Ovary (tissue), 10 donors: ENCODE measurements at places on chromosomes 7 and 10.

DNA sequence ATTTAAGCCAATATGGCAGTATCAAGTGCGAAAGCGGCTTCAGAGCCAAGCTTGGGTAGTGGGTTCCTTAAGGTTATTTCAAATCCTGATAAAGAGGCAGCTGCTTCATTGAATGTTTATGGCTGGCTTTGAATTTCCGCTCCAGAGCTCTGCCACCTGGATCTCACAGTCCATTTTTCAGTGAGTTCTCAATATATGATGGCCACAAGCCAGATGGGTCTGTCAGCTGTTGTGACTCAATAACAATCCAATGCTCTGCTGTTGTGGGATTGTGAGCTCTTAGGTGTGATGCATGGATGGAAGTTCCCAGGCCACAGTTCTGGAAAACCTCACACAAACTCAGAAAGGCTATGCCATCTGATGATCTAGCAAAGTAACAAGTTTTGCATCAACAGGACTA, 743.8 kb upstream of the LRRN3 start:
- no peak for DNase-seq

GRCh38 chr7:39623732-39624441, 515 bp downstream of the RALA start:
- DNase-seq: no peak

GRCh38 chr7:80210400-80210799, 75.8 kb downstream of the GNAI1 start:
- no peak for DNase-seq

DNA sequence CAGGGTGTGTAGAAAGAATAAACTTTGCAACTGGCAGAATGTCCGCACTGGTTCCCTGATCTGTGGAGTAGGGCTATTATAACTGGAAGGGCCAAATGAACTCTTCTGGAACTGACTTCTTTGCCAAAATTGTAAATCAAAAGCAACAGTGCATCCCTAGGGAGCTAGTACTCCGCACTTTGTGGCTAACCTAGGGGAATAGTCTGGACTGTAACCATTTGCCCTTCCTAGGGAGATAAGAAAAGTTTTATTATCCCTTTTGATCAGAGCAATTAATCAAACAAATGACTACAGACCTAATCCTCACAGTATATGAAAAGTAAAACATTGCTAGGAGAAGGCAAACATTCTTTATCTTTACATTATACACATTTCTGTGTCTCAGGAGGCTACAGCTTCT, 45.5 kb upstream of the STEAP1B start:
- DNase-seq: no peak

GRCh38 chr7:80362677-80363076, 149.2 kb downstream of the GNAT3 start:
- no peak for DNase-seq

- peak; percentile 46 for DNase-seq
Measured at GRCh38 chr10:77084431-77085144, 553.0 kb downstream of the KCNMA1 start.

DNA sequence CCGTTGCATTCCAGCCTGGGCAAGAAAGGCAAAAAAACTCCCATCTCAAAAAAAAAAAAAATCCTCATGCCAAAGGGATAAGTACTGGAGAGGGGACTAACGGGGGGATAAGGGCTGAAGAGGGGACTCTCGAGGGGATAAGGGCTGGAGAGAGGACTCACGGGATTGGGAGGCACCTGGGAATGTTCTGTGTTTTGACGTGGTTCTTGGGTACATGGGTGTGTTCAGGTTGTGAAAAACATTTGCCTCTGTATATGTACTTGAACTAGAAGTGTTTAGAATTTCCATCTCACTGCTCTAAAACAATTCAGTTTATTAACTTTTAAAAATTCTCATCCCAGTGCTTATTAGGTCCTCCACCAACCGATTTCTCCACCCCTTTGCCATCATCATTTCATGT, 4.5 kb downstream of the FKBP6 start:
- DNase-seq: no peak

GRCh38 chr7:134792968-134793367, 13.5 kb downstream of the CALD1 start:
- no peak for DNase-seq

DNA sequence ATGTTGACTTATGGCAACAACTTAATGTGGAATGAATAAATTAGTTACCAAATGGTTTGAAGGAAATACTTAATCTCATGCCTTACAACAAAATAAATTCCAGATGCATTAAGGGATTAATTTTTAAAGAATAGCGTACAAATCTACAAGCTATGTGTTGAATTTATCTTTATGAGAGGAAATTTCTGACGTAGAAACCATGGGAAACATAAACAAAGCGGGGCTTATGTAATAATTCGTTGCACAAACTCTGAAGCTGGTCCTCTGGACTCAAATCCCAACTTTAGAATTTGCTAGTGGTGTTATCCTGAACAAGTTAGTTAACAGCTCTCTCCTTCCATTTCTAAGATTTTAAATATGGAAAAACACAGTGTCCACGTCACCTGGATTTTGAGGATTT, 137.4 kb upstream of the CALCR start:
- DNase-seq: no peak

DNA sequence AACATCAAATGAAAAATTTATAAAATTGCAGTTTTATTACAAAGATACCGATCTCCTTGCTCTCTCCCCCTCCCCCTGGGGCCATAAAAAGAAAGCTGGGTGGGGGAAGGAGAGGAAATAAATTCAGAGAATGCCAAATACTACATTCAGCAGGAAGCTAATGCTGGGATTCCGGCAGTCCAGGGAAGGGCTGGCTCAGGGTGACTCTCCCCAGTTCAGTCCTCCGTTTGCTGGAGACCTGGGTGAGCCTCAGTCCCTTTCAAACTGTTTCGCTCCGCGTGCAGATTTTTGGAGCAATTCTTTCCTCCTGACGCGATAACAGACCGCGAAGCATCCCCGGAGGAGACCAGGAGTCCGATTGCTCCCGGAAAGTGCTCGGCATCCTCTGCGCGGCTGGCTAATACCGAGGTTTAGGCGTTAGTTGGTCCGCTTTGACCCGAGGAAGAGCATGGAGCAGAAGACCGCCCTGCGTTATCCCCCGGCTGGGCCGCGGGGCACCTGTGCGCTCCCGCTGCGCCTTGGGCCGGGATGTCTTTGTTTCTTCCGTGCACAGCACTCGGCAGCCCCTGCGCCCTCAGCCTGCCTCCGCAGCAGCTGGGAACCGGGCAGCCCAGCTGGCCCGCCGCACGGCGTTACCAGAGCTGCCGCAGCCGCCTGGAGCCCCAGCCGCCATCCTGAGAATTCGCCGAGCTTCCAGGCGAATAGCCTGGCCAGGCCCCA, 3.9 kb upstream of the HOXA2 start:
- no peak for DNase-seq

DNA sequence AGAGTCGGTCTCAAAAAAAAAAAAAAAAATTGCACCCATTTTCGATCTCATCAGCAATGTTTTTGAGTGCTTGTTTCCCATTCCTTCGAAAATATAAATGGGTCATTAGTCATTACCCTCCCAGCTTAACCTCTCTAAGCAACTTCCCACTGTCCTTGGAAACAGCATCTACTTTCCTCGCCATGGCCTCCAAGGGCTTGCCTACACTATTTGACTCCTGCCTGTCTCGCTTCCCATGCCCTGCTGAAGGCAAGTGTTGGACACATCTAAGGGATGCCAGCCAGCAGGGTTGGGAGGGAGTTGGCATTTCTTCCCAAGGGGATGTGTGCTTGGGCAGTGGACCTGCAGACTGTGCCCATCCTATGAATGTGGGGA, 12.7 kb upstream of the RHBDD2 start:
- DNase-seq: no peak

DNA sequence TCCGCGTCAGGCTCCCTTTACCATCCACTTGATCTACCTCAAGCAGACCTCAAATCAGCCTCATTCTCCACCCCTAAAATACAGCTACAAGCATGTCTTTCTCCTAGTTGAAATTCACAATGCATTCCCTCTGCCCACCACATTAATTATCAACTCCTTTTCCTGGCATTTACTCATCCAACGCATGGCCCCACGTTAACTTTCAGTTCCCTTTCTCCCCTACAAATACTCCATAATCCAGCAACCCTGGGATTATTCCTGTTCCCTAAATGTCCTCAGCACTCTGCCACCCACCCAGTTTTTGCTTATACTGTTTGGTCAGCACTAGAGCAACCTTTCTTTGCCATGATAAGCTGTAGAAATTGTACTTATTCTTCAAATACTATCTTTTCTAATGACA, 5.7 kb upstream of the VIM start:
- no peak for DNase-seq

DNA sequence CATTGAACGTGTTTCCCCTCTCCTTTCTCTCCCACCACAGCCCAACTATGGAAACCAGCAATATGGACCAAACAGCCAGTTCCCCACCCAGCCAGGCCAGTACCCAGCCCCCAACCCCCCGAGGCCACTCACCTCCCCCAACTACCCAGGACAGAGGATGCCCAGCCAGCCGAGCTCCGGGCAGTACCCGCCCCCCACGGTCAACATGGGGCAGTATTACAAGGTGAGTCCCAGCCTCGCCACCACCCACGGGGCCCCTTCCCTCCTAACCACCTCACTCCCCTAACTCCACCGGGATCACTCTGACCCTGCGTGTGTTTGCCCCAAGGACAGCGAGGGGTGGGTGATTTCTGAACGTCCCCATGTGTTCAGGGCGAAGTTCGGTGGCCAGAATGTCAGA, 50.8 kb upstream of the PPIF start:
- DNase-seq: no peak

DNA sequence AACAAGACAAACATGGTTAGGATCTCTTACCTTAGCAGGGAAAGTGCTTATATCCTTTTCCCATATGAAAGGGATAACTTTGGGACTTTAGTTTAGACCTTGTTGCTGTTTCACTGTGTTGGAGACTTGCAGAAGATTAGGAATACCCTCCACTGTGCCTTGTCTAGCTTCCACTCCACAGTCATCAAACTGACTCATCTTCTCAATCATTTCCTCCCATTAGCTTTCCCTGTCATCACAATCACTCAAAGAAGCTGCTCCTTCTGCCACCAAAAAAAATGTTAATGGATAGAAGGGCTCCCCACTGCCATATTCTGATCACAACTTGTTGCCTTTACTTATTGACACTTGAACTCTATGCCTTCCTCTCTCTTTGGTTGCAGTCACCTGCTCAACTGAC, 16.8 kb downstream of the GNG11 start:
- DNase-seq: no peak

GRCh38 chr7:159086301-159086925, 58.3 kb downstream of the VIPR2 start:
- DNase-seq: peak; percentile 2
